ENCODE measurements at places on chromosomes 11 and 22.

GRCh38 chr11:68998390-68998911 is 14.6 kb downstream of the MRGPRF start:
- DNase-seq: peak; percentile 28

- no peak for DNase-seq
Measured at GRCh38 chr11:112222303-112222702, 3.9 kb upstream of the PTS start.

GRCh38 chr11:10310301-10310841 is 5.5 kb downstream of the ADM start:
- no peak for DNase-seq

- DNase-seq: no peak
Measured at GRCh38 chr11:5197536-5197935, 2.9 kb downstream of the OR51V1 start.

DNA sequence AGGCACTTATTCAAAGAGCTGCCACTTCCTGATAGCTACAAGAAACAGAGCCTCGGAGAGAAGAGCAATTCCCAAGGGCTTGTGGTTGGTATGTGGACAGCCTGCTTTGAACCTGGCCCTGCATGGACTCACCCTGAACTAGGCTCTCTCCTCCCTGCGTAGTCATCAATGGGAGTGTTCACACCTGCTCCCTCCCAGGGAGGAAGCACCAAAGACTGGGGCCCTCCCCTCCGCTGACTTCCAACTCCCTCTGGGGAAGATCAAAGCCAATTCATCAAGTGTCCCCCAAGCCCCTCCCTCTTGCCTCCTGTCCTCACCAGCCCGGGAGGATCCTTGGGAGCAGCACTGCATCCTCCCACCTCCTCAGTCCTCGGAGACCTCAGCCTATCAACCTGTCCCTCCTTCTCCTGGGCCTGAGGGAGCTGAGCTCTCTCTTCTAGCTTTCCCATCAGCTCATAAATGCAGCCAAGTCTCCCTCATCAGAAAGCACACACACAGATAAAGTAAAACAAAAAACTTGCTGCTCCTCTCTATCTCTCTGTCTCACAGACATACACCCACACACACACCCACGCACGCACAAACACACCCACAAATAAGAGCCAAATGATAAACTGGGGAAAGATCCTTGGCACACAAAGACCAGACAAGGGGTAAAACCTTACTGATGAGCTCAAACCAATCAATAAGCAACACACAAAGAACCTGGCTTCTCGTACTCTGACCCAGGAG is 3.3 kb downstream of the A4GALT start:
- DNase-seq: peak; percentile 74

GRCh38 chr11:68959465-68960293 is 21.1 kb downstream of the MRGPRD start:
- no peak for DNase-seq
